ENCODE measurements at places on chromosomes 4 and X. TPM values are rescaled to one million over a fixed set of nuclear protein-coding genes. Genes with fewer than 3 reads are reported as not detected.

Gene WDR17
- total RNA-seq: 84.2 TPM

Gene FGD1
- total RNA-seq: 17.5 TPM

Gene SLC10A7
- 15.9 TPM for total RNA-seq

Gene NLGN4X
- 71.3 TPM for total RNA-seq

Gene CLDN2
- 0.69 TPM for total RNA-seq

Gene TENM3
- total RNA-seq: 113 TPM

Gene HHIP
- total RNA-seq: 5.1 TPM

Gene SGMS2
- total RNA-seq: 6.0 TPM

Gene YY2
- total RNA-seq: 1.4 TPM

Gene SNCA
- 158 TPM for total RNA-seq

Gene ATP6AP2
- total RNA-seq: 162 TPM

Gene CT83
- total RNA-seq: not detected

Gene TGIF2LX
- not detected for total RNA-seq

Gene TLR3
- total RNA-seq: 2.1 TPM

Gene GAB3
- 1.4 TPM for total RNA-seq

Gene KIAA1210
- under 0.01 TPM for total RNA-seq

Gene UCP1
- 0.23 TPM for total RNA-seq

Gene MAGEC1
- total RNA-seq: not detected

Gene AIFM1
- 14.8 TPM for total RNA-seq

Gene MAGEC3
- 0.23 TPM for total RNA-seq

Gene GCNA
- 2.8 TPM for total RNA-seq

Gene NPNT
- 31.6 TPM for total RNA-seq

Gene ANOS1
- 92.7 TPM for total RNA-seq

Gene INPP4B
- 35.1 TPM for total RNA-seq

Gene C4orf51
- total RNA-seq: not detected

Gene UGT2B15
- total RNA-seq: not detected

Gene COL25A1
- 62.1 TPM for total RNA-seq

Gene ARMCX4
- total RNA-seq: 16.6 TPM

Gene WNK3
- total RNA-seq: 62.3 TPM

Gene SHROOM4
- 3.0 TPM for total RNA-seq

Gene MAGEA9B
- total RNA-seq: not detected

Gene EREG
- under 0.01 TPM for total RNA-seq

Gene AWAT2
- total RNA-seq: not detected

Gene SSX4
- total RNA-seq: not detected

Gene SERPINA7
- total RNA-seq: not detected

Gene VCX
- not detected for total RNA-seq

Gene PLAC8
- total RNA-seq: 2.1 TPM

Gene ITIH6
- not detected for total RNA-seq

Gene DACH2
- total RNA-seq: 21.7 TPM

Gene APEX2
- 3.2 TPM for total RNA-seq

Gene AREG
- total RNA-seq: not detected

Gene TEX11
- total RNA-seq: not detected

Gene SH3RF1
- 22.4 TPM for total RNA-seq

Gene PAK3
- total RNA-seq: 204 TPM

Gene GLOD5
- not detected for total RNA-seq

Gene RNF128
- 7.2 TPM for total RNA-seq

Gene ALAS2
- total RNA-seq: 60.7 TPM

Gene FAT4
- 35.3 TPM for total RNA-seq

Gene MAGEA1
- not detected for total RNA-seq

Gene STATH
- not detected for total RNA-seq

Gene USP17L13
- total RNA-seq: not detected

Gene ASB5
- 0.46 TPM for total RNA-seq

Gene PNMA6A
- 26.5 TPM for total RNA-seq

Gene F11
- not detected for total RNA-seq

Gene MAGEB2
- total RNA-seq: not detected

All from diencephalon (tissue), 1 donor.